H4 (cell line): ENCODE measurements at places on chromosomes 1 and 21. TPM values are rescaled to one million over a fixed set of nuclear protein-coding genes. Genes with fewer than 3 reads are reported as not detected.

DNA sequence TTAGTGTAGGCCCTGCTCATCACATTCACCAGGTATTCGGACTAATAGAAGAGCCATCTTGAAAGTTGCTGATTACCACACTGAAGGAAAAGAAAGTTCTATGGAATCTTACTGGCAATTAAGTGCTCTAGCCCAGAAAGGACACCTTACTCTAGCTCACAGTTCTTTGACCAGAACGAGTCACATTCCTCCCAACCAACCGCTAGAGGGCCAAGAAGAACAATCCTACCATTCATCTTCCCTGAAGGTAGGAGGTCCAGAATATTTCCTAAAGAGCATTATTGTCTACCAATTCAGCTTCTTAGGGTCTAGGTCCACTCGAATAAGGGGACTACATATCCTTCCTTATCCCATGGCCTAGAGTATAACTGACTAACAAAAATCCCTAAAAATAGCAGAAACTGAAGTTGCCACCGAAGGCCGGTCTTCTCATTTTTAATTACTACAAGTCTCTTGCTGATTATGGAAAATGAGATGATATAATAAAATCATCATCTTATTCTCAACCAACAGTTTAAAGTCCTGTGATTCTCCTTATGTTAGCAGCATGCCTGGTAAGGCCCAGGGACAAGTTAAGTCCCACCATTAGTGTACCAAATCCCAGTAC is 2.7 kb upstream of the FMO1 start:
- DNase-seq = peak; percentile 28

DNA sequence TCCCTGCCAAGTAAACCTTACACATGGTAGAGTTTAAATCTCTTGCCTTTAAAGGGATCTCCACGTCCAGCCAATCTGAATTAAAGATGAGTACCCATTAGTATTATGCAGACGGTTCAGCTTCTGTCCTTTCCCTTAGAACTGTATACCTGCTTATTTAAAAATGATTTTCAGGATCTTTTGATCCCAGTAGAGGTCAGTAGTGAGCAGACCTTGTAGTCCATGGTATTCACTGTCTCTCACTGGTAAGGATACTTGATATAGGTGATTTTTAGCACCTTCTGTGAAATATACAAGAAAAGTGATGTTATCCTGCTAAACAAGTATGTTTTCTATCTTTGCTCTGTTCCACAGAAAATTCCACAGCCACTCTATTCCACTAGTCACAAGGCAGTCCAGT is 1211.6 kb upstream of the ADGRL4 start:
- DNase-seq = peak; percentile 46

DNA sequence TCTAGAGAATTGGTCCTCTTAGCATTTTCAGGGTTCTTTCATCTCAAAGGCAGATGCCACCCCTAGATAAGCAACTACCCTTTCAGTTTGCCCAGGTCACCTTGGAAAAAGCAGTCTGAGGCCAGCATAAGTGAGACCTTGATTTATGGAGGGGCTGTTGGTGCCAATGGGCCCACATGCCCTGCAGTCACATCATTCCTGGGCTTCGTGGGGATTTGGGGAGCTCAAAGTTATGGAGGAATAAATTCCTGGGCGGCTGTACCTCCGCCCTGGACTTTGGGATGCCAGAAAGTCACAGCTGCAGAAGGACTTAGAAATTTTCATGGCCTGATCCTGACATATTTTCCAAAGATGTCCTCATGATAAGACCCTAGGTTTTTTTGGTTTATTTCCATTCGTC is 2.7 kb upstream of the SDHB start:
- DNase-seq = no peak

GRCh38 chr1:89221341-89221740 is 22.6 kb upstream of the GBP4 start:
- DNase-seq = no peak

DNA sequence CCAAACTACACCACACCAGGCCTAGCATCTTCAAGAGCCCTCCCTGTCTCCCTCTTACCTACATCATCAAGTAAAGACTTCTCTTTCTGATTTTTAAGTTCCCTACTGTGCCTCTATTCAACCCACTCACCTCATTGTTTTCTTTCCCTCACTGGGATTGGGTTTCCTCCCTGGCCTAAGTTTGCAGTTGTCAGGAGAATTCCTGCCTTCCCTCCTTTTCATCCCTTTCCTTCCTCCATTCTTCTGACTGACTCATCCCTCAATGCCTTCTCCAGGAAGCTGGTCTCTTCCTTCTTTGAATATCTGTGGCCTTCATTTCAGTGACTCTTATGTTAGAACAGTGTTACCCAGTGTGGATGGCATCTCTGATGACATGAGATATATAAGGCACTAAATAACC is 139.9 kb upstream of the KIAA0040 start:
- no peak for DNase-seq

Gene NEGR1
- total RNA-seq = 1.8 and 3.0 TPM in 2 replicates

Gene ITGB2
- total RNA-seq = 0.91 and 1.9 TPM in 2 replicates

GRCh38 chr1:64077281-64077940 is 126.0 kb upstream of the UBE2U start:
- no peak for DNase-seq

- no peak for DNase-seq
Measured at GRCh38 chr1:99326215-99326949, 62.1 kb downstream of the PLPPR4 start.

GRCh38 chr1:94486990-94487389 is 54.6 kb downstream of the F3 start:
- DNase-seq = no peak

Gene GPX7
- 0.14 TPM in 1 of 2 replicates, not detected in the other for total RNA-seq

Gene CAMK2N1
- total RNA-seq = 3.6 and 4.0 TPM in 2 replicates

Gene FAM72D
- total RNA-seq = 3.8 TPM in 2 replicates

Gene TTC13
- 8.3 and 11.3 TPM in 2 replicates for total RNA-seq

GRCh38 chr1:89548122-89548857 is 23.7 kb downstream of the LRRC8B start:
- no peak for DNase-seq

Gene HJV
- not detected in 2 replicates for total RNA-seq

- DNase-seq = peak; percentile 34
Measured at GRCh38 chr1:84365225-84366221, 32.8 kb upstream of the DNASE2B start.

Gene NMNAT2
- total RNA-seq = 0.14 and 1.4 TPM in 2 replicates

Gene TRIM17
- total RNA-seq = not detected in 2 replicates

Gene KPRP
- not detected in 2 replicates for total RNA-seq

DNA sequence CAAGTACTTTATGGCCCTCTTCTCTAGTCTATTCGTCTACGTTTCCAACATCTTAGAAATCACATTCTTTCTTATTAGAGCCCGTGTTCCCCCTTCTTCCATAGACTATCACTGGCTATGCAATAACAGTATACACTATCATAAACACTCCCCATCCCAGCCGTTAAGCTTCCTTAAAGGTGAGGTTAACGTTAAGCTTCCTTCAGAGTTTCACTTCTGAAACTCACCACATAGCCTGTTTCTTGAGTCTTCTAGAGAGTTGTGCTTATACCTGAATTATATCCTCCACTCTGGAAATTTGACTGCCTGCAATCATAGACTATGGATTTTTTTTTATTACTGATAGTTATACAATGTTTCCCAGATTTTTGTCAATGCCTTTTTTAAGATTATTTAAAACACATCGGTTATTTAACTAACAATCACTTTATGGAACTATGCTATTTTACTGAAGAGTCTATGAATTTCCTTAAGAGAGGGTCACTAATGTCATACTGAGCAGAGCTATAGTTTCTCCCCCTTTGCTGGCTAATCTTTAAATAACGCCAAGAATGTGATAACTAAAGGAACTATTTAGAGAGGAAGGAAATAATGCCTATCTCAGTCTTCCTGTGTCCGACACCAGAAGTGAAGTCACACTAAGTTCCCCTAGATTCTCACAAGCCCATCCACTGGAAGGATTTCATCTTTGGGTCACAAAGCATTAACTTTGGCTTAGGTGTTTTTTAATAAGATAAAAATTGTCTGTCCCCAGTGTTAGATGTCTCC is 16.8 kb downstream of the FCER1A start:
- no peak for DNase-seq

DNA sequence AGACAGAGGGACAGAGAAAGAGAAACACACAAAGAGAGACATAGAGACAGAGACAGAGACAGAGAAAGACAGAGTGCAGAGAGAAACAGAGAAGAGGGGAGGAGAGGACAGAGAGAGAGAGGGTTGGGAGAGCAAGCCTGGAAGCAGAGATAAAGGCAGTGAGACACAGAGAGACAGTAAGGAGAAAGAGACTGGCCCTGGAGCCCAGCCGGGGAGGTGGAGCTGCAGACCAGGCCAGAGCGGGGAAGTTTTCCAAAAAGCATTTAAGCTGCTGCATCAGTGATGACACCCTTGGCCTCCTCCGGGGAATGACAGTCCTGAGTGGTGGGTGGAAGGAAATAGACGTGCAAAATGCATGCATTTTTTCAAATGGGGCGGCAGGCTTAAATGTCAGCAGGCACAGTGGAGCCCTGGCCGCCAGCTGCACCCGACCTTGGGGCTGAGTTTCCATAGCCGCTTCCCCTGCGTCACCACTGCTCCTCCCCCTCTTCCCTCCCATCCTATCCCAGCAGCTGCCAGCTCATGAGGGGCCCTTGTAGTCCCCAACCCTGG is 95.4 kb upstream of the KLHDC7A start:
- DNase-seq = no peak
